ENCODE measurements at places on chromosomes 7 and 10.
A peak's percentile ranks its signal among the peaks of the same experiment; 100 is the strongest.

DNA sequence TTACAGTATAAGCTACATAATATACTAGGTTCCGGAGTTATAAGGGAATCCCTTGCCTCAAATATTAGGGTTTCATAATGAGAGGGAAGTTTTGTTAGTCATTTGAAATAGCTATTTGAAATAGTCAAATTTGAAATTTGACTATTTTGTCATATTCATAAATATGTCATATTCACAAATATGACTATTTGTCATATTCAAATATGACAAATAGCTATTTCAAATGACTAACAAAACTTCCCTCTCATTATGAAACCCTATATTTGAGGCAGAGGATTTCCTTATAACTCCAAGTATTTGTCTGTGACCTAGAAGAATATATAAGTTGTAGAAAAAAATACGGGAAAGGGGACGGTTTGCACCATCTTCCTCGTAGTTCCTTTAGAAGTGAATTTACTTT lies 76.6 kb downstream of the HDAC9 start:
- DNase-seq, result no peak

DNA sequence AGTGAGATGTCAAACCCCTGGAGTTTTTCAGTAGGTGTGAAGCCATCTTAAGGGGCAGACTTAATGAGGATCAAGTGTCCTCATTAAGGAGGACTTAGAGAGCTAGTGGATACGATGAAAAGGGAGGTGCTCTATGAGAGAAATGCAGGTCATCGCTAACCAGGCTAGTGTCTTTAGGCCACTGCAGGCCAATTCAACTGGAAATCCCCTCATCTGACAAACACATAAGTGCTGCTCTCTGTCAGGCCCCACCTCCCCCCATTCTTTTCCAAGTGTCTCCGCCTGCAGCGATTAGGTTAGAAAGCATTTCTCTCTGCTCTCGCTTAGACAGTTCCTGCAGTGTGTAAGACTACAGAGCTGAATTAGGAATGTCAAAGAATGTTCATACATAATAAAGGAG lies 33.7 kb downstream of the RBM28 start:
- DNase-seq, result no peak

DNA sequence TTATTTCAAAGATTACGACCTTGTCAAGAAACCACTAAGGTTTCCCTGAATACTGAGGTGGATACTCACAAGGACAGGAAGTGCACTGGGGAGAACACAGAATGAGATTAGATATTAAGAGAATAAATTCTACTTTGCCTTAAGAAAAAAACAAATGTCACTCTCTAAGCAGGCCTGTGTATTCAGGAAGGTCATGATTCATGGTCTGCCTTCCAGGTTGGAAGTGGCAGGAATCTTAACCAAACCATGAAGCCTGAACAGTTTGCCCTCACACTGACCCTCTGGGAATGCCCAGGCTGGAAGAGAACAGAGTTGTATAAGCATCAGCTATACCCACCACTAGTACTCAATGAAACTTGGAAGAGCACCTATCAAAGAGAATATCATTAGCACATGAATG lies 227.6 kb downstream of the DGKI start:
- no peak for DNase-seq

DNA sequence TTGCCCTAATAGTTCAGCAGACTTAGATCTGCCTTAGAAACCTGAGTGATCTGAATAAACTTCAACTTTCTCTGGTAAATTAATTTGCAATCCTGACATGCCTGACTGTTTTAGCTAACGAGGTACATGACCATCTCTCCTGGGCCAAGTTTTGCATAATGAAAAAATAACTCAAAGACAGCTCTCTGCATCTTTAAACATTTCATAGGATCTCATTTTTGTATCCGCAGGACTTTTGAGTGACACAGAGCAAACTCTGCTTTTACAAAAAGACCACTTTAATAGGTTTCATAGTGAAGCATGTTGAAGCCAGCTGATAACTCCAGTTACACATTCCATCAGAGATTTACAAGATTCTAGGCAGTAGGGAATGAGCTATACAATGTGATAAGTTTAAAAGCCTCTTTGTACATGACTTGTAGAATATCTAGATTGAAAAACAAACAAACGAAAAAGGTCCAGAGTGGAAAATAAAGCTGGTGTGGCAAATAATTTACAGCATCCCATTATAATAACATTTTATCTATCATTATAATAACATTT lies 2.1 kb downstream of the PRKG1 start:
- DNase-seq, result no peak

DNA sequence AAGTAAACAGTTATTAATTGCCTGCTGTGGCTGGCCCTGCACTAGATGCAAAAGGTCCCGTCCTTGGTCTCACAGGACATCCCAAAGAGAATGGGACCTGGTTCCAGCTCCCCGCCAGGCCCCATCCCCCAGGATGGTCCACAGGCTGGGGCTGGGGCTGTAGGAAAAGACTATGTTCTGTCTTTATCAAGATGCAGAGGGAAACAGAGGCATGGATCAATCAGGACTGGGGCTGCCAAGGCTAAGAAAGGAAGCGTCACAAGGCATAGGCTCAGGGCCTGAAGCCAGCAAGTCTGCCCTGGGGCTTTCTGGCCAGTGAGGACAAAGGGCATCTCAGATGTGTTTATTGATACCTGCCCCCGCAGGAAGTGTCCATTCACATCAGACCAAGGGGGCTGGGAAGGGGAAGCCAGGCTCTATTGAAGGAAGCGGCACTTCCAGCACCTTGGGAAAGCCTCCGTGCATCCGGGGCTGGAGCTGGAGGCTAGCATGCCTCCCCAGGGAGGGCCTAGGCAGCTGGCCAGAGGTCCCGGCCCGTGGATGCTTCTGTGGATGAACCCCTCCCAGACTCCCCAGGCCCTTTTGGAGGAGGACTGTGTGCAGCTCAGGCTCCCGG lies 5.8 kb downstream of the VSIR start:
- DNase-seq, result peak; percentile 80

DNA sequence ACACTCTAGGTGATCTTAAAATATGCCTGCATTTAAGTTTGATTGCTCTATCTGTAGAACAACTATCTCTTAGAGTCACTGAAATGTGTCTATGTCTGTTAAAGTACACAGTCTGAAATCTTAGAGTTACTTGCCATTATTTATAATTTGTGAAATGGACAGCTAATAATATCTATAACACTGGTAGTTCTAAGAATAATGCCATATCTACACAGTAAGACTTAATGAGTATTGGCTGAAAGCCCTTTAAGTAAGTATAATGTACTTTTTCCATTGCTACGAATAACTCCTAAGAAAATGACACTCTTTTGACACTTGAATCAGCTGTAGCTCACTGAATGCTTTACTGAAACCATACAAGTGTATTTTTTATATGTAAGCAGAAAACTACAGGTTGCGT lies 567.4 kb upstream of the PCDH15 start:
- DNase-seq, result no peak

DNA sequence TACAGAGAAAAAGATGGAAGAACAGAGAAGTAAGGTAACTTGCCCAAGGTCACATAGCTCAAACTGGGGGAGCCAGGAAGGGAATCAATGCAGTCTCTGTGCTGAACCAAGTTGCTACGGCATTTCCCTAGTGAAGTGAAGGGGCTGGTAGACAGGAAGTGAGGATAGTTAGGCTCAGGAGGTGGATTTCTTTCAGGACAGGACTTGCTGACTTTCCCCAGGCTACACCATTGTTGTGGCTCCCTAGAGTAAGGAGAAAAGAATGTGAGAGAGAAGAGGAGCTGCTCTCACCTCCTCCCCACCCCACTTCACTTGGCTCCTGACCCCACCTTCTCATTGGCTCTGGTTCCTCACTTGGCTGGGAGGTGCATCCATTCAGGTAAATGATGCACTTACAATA lies 316.9 kb downstream of the INHBA start:
- DNase-seq, result no peak

DNA sequence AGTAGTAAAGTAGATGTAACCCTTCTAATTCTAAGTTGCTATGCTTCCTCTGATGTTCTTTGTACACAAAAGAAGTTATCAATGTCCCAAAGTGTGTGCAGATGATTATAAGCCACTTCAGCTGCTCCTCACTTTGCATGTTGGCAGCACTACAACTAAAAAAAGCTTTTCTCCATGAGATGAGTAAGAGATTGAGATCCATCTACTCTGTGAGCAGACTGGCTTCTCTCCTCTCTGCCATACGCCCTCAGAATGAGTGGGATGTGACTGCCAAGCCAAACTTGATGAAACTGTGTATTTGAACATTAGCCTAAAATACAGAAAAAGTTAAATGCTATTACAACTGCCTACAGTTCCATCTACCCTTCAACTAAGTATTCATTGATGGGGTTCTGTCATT lies 102.9 kb upstream of the ETV1 start:
- DNase-seq, result no peak

- no peak for DNase-seq
Measured at GRCh38 chr10:128686630-128687278, 560.5 kb upstream of the MKI67 start.

DNA sequence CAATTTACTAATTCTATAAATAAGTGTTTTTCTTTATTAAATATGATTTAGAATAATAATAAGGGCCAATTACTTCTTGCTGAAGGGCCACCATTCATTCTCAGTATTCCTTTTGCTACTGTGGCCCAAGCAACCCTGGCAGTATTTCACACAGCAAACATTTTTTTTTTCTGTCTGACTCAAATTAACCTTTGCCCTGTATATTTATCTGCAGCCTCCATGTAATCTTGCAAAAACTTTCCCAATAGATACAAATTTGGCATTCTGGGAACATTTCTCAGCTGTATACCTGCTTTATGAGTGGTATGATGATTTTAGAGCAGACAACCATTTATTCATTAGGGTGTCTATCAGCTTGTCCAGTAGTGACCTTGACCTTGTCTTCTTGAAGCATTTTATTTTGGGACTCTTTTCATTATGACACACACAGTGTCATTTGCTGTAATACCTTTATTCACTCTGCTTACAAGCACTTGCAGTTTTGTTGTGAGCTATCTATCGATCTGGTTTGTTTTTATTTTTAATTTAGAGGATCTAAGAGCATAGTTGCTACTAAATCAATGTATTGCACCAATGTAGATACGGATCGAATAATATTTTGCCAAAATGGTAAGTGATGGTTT lies 159.7 kb upstream of the PLXDC2 start:
- DNase-seq, result peak; percentile 53

GRCh38 chr10:123140164-123140982 lies 4.6 kb downstream of the HMX3 start:
- no peak for DNase-seq

GRCh38 chr7:157016352-157017041 lies 6.0 kb upstream of the MNX1 start:
- DNase-seq, result no peak

- no peak for DNase-seq
Measured at GRCh38 chr10:25808372-25808771, 125.7 kb upstream of the MYO3A start.

- no peak for DNase-seq
Measured at GRCh38 chr7:137838706-137839315, 8.0 kb downstream of the DGKI start.

DNA sequence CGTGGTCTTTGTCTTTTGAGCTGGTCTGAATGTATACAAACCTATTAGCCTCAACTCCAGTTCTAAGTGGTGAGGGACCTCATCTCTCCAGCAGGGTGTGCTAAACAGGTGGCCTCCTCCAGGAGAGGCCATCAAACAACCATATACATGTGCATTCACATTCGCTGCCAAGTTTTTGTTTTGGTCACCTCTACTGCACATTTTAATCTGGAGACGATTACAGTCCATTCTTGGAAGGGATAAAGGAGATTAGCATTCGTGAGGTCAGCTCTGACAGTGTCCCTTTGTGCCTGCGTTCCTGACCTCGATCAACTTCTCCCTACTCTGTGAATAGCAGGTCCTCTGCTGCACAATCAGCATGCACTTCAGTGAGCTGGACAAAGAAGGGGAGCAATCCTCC lies 60.8 kb downstream of the RHOBTB1 start:
- DNase-seq, result peak; percentile 74

- peak; percentile 51 for DNase-seq
Measured at GRCh38 chr7:107939573-107940489, 48.8 kb downstream of the DLD start.

DNA sequence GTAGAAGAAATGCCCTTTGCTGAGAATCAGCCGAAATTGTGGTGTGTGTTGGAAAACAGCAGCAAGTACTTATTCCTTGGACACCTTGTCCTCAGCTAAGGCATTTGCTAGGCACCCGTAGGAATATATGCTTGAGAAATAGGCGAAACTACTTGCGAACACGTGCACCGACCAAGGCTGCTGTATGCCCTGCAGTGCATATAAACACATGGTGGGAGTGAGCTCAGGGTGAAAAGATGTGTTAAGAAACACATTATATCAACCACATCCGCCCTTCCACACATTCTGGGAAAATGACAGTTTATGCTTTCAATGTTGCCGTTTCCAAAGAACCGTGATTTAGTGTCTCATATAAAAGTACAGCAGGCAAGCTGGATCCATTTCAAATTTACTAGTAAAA lies 199.2 kb downstream of the JCAD start:
- DNase-seq, result peak; percentile 71

DNA sequence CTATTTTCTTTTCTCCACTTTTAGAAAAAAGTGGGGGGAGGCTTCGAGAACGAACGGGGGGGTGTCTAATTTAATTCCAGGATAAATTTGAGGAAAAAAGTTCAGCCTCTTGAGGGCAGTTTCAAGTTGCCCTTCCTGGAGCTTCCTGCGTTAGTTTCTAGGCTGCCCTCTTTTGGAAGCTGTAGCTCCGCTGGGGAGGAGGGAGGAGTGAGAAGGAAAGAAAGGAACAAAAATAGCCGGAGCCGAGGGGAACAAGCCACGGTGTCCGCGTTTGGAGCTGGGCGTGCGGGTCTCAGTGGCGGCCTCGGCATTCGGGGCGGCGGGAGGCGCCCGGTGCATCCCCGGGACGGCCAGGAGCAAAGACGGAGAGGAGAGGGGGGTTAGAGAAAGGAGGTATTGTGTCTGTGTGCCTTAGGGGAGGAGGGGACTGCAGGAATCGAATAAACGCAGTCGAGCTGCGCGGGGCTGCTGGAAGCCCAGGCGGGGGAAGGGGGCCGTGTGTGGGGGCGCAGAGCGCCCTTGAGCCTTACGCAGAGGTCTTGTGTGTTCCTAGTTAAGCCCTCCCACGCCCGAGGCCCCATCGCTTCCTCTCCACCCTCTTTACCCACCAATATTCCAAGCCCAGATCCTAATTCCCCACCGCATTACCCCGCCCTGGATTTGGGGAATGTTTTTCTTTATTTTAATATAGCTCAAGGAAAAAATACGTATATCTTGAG lies 2.0 kb upstream of the TNRC18 start:
- DNase-seq, result peak; percentile 92

DNA sequence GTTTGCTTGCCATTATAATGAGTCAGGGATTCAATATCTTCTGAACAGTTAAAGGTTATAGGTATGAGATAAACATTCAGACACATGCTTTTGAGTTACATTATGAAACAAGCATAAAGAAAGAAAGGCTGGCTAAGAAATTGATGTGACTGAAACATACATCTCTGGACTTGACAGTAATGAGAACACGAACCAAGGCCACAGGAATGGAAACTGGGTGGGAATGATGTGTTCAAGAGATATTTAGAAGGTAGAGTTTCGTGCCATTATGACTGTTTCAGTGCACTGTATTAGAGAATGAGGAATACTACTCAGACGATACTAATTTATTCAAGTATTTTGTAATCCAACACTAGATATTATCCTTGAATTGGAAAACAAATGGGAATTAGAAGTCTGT lies 332.1 kb upstream of the MAGI2 start:
- peak; percentile 13 for DNase-seq

Measured in choroid plexus epithelial cell (primary cell).